Activated CD4-positive, alpha-beta T cell treated with anti-CD3 and anti-CD28 coated beads, Interleukin-2, amount 10 ng/mL, durations not matched to agents 7 days and 5 days (primary cell): ENCODE measurements at places on chromosomes 4 and X. TPM values are rescaled to one million over a fixed set of nuclear protein-coding genes. Genes with fewer than 3 reads are reported as not detected.
A peak's percentile ranks its signal among the peaks of the same experiment; 100 is the strongest.

- no peak for DNase-seq
- H3K36me3 ChIP-seq: no peaks in the 10 kb centered on the region
- no peaks in the 10 kb centered on the region for H3K27me3 ChIP-seq
- no peak overlapping the region for H3K27ac ChIP-seq
Observed at GRCh38 chrX:69034451-69034850, 130.8 kb downstream of the PJA1 start.

- H3K4me1 ChIP-seq: peaks cover 12% of the 10 kb centered on the region
- peaks cover 16% of the 10 kb centered on the region for H3K36me3 ChIP-seq
- no peak overlapping the region for H3K4me3 ChIP-seq
- H3K27ac ChIP-seq: no peak overlapping the region
- DNase-seq: no peak
Observed at GRCh38 chrX:24775891-24776290, 82.2 kb downstream of the POLA1 start.

DNA sequence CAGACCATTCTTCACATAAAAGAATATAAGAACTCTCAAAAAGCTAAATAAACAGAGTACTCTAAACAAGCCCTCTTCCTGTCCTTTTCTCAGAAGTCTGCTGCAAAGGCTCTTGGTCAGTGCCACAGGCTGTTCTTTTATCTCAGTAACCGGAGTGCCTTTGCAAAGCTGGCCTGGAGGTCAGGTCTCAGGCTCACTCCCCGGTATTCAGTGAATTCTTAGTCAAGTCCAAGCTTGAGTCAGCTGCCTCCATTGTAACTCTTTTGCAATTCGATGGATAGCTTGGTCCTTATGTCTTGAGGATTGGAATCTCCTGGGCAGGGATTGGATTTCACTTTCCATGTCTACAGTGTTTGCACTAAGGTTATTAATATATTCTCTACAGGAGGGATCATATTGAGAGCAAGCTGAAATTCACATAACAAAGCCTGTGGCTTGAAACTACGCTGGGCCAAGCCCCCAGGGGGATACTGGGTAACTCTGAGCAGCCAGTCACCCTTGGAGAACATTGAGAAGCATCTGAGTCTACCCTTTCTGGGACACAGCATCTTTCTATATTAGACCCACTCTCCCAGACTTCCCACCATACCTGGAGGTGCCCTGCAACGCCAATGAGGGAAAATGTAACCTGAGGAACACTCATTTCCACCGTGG, 10.0 kb upstream of the HS6ST2 start:
- no peaks in the 10 kb centered on the region for H3K36me3 ChIP-seq
- peaks cover 22% of the 10 kb centered on the region for H3K27me3 ChIP-seq
- no peak for DNase-seq
- H3K27ac ChIP-seq: no peak overlapping the region
- H3K4me1 ChIP-seq: no peaks in the 10 kb centered on the region

DNA sequence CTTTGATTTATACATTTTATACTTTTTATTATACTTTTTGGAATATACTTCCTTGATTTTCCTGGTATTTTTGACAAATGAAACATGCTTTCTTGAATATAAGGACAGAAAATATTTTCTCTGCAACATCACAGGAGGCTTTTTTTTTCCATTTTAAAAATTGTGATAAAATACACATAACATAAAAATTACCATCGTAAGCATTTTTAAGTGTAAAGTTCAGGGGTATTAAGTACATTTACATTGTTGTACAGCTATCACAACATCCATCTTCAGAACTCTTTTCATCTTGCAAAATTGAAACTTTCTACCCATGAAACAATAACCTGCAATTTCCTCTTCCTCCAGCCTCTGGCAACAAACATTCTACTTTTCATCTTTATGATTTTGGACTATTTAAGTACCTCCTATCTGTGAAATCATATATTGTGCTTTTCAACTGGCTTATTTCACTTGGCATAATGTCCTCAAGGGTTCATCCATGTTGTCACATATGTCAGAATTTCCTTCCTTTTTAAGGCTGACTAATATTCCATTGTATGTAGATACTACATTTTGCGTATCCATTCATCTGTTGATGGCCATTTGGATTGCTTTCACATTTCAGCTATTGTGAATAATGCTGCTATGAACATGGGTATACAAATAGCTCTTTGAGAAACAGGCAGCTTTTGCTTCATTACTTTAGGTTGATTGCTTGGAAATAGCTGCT, 412.6 kb downstream of the RAPGEF2 start:
- no peaks in the 10 kb centered on the region for H3K4me1 ChIP-seq
- H3K27ac ChIP-seq: no peak overlapping the region
- H3K36me3 ChIP-seq: no peaks in the 10 kb centered on the region
- H3K4me3 ChIP-seq: no peak overlapping the region
- H3K27me3 ChIP-seq: no peaks in the 10 kb centered on the region
- DNase-seq: no peak

- no peaks in the 10 kb centered on the region for H3K36me3 ChIP-seq
- H3K27me3 ChIP-seq: no peaks in the 10 kb centered on the region
- H3K4me3 ChIP-seq: no peak overlapping the region
- peaks cover 14% of the 10 kb centered on the region for H3K4me1 ChIP-seq
Observed at GRCh38 chr4:147786031-147786430, 54.1 kb downstream of the ARHGAP10 start.

DNA sequence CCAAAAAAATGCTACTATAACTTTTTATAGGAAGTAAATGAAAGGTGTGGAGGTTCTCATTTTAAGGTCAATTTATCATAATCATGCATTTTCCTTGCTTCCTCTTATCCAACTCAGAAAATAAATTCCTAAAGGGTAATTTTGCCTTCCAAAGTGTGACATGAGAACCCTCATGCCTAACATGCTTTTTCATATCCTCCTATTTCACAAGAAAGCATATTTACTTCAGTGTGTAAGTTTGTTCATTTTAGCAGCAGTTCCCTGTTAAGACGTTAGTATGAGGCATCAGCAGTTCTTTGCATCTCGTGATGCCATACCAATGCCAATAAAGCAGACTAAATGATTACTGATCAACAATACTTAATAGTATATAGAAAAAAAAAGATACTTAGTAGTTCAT, 18.4 kb downstream of the WDFY3 start:
- no peaks in the 10 kb centered on the region for H3K4me1 ChIP-seq
- H3K27me3 ChIP-seq: no peaks in the 10 kb centered on the region
- no peak overlapping the region for H3K4me3 ChIP-seq
- H3K36me3 ChIP-seq: no peaks in the 10 kb centered on the region
- no peak overlapping the region for H3K27ac ChIP-seq
- no peak for DNase-seq

GRCh38 chr4:125039550-125039949, 275.2 kb upstream of the FAT4 start:
- no peak for DNase-seq
- H3K27me3 ChIP-seq: no peaks in the 10 kb centered on the region
- H3K4me1 ChIP-seq: no peaks in the 10 kb centered on the region
- H3K27ac ChIP-seq: no peak overlapping the region
- H3K4me3 ChIP-seq: no peak overlapping the region

GRCh38 chrX:48491809-48492208, 15.8 kb downstream of the FTSJ1 start:
- no peaks in the 10 kb centered on the region for H3K27me3 ChIP-seq
- H3K4me3 ChIP-seq: no peak overlapping the region
- H3K36me3 ChIP-seq: no peaks in the 10 kb centered on the region
- H3K27ac ChIP-seq: no peak overlapping the region
- no peaks in the 10 kb centered on the region for H3K4me1 ChIP-seq
- DNase-seq: no peak

GRCh38 chrX:97310373-97310772, 426.7 kb downstream of the RPA4 start:
- H3K27me3 ChIP-seq: no peaks in the 10 kb centered on the region
- H3K4me1 ChIP-seq: no peaks in the 10 kb centered on the region
- no peak for DNase-seq
- no peak overlapping the region for H3K27ac ChIP-seq
- no peaks in the 10 kb centered on the region for H3K36me3 ChIP-seq

DNA sequence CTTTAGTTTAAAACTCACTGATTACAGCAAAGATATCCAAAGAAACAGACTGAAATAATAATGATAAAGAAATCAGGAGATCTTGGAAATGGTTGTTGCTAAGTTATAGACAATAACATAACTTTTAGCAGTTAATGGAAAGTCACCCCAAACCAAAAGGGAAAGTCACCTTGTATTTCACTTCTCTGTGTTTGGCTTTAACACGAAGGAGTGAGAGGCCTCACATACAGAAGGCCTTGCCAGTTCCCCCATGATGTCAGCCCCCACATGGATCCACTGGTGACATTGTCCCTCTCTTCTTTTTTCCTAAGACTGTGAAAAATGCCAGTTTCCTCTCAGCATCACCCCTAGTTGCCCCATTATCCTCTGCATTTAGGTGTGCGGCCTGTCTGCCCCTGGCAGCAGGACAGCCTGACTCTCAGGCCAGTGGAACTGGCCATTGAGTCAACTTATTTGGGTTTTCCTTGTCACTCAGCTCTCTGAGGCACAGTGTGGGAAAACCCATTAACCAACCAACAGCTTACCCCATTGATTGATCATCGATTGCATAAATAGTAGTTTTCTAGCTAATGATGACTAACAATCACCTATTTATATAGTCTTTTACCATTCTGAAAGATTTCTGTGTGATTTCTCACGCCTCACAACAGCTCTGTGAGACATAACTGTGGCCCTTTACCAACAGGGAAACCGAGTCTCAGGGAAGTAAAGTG, 308.1 kb downstream of the PTTG2 start:
- no peaks in the 10 kb centered on the region for H3K27me3 ChIP-seq
- no peaks in the 10 kb centered on the region for H3K36me3 ChIP-seq
- no peak for DNase-seq
- no peaks in the 10 kb centered on the region for H3K4me1 ChIP-seq

GRCh38 chr4:61182915-61183314, 17.2 kb upstream of the ADGRL3 start:
- DNase-seq: no peak
- no peaks in the 10 kb centered on the region for H3K36me3 ChIP-seq
- no peaks in the 10 kb centered on the region for H3K4me1 ChIP-seq
- no peak overlapping the region for H3K27ac ChIP-seq

GRCh38 chrX:45515262-45516215, 314.9 kb upstream of the DIPK2B start:
- DNase-seq: peak; percentile 36
- no peak overlapping the region for H3K27ac ChIP-seq
- peaks cover 6% of the 10 kb centered on the region for H3K4me1 ChIP-seq
- no peaks in the 10 kb centered on the region for H3K27me3 ChIP-seq
- no peaks in the 10 kb centered on the region for H3K36me3 ChIP-seq
- no peak overlapping the region for H3K4me3 ChIP-seq

DNA sequence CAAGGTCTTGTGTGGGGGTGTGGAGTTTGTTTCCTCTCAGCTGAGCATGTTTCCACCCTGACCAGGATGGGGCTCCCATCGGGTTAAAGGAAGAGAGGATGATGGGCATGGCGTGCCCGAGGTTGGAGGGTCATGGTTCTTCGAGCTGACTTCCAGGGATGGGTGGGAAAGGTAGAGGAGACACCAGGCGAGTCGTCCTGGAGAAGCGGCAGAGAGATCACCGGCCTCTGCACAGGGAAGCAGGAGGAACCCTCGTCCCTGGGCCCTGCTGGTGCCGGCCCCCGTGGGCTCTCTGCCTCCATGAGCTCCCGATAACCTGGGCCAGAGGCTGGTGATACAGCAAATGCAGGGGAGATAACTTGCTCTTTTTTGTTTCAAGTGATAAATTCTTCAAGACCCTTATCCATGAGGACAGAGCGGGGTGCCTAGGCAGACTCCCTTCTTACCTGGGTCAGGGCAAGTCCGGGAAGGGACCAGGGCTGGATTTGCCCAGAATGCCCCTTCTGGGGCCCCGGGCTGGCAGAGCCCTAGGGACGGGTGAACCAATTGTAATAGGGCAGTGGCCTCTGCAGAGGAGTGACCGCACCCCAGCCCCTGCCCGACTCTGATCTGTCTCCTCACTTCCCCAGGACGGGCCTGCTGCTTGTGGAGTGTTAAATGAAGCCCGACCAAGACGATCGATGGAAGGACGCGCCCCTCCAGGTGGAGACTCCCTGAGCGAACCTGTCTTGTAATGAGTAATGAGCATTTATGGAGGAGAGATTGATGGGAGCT, 63.0 kb downstream of the CPZ start:
- H3K4me3 ChIP-seq: no peak overlapping the region
- DNase-seq: no peak
- H3K36me3 ChIP-seq: no peaks in the 10 kb centered on the region
- H3K27ac ChIP-seq: no peak overlapping the region

GRCh38 chr4:36288731-36289426, 7.5 kb downstream of the DTHD1 start:
- peaks cover 16% of the 10 kb centered on the region for H3K36me3 ChIP-seq
- peaks cover 43% of the 10 kb centered on the region for H3K4me1 ChIP-seq
- H3K4me3 ChIP-seq: no peak overlapping the region
- H3K27me3 ChIP-seq: peaks cover 10% of the 10 kb centered on the region
- H3K27ac ChIP-seq: no peak overlapping the region

DNA sequence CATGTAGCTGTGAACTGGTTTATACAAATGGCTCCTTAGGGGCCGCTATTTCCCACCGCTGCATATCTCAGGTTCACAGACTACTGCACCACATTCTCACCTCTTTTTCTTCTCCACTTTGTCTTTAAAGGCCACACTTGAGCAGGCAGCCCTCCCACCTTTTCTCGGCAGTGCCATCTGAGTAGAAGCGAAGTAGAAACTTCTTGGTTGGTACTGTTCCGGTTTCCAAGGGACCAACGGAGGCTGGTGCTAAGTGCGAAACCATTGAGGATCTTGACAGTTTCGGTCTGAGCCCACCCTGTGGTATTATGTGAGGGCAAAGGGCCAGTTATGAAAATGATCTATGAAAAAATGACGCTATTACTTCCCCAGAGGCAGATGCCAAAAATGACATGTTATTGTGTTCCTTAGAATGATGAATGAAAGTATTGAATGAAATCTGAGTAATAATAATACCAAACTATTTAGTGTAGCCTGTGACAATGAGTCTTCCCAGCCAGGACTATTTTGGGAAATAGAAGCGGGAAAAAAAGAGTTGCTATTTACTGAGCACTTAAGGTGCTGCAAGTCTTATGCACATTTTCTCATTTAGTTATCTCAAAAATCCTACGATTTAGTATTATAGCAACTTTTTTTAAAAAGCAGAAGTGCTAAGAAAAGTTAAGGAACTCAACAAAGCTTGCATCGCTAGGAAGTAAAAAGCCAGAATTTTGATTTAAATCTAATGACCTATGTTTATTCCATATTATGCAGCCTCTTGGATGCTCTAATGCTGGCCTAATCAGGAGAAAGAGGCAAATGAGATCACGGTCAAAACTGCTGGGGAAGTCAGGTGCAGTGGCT, 29.6 kb upstream of the CHRNA9 start:
- DNase-seq: peak; percentile 35
- no peaks in the 10 kb centered on the region for H3K27me3 ChIP-seq
- H3K4me1 ChIP-seq: peaks cover 92% of the 10 kb centered on the region
- H3K36me3 ChIP-seq: peaks cover 22% of the 10 kb centered on the region
- peak overlapping the region; percentile 99 for H3K27ac ChIP-seq

- H3K27ac ChIP-seq: no peak overlapping the region
- H3K27me3 ChIP-seq: no peaks in the 10 kb centered on the region
- no peaks in the 10 kb centered on the region for H3K36me3 ChIP-seq
- no peak overlapping the region for H3K4me3 ChIP-seq
- no peaks in the 10 kb centered on the region for H3K4me1 ChIP-seq
Observed at GRCh38 chrX:111336141-111336540, 65.9 kb upstream of the CAPN6 start.

Gene GABRB1
- not detected for total RNA-seq

Gene FANCB
- total RNA-seq: 10.9 TPM

Gene DHX15
- 185 TPM for total RNA-seq

Gene NAA10
- 83.2 TPM for total RNA-seq

Gene ZNF330
- total RNA-seq: 31.8 TPM
